IPS DF 6.9 (cell line): ENCODE measurements at places on chromosomes 13 and 19.

GRCh38 chr13:101017123-101017872 is 342.7 kb upstream of the TMTC4 start:
- no peak for DNase-seq

GRCh38 chr13:47556703-47557102 is 444.4 kb downstream of the SUCLA2 start:
- no peak for DNase-seq

- no peak for DNase-seq
These were observed 783 bp downstream of the RHPN2 start for GRCh38 chr19:33063753-33064457.

DNA sequence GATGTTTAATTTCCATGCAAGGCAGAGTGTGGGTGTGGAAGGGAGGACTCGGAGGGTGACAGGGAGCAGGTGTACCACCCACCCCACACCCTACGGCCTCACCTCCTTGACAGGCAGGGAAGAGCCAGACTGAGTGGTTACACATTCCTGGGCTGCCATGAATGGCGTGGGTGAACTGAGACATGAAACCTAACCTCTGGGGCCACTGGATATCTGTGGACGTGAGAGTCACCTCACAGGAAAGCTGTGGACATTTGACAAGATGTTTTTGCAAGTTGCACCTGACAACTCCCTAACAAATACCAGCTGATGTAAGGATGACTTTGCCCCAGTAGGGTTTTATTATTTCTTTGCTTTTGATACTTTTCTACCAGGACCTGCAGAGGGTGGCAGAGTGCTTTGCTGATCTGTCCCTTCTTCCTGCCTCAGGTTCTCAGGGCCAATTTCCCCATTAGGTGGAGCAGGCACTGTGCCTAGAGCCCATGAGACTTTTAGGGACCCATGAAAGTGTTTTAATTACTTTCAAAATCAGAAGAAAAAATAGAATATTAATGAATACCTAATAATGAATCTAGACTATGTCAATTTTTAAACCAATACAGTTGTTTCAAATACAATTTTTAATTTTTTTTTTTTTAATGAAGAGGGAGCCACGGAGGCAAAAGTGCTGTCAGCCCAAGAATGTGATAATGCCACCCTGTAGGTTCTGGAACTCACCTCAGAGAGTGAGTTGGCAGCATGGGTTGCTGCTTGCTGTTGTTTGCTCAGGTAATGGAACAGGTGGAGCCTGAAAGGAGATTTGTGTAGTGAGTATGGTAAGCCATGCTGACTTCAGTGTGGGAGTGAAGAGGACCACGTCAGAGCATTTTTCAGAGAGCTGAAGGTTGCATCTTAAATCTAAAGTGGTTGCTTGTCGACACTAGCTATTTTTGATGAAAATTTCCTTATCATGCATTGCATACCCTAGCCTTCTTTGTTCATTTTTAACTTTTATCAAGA is 58.0 kb upstream of the CYSLTR2 start:
- no peak for DNase-seq

GRCh38 chr13:80359414-80359777 is 18.5 kb upstream of the SPRY2 start:
- DNase-seq, result no peak

DNA sequence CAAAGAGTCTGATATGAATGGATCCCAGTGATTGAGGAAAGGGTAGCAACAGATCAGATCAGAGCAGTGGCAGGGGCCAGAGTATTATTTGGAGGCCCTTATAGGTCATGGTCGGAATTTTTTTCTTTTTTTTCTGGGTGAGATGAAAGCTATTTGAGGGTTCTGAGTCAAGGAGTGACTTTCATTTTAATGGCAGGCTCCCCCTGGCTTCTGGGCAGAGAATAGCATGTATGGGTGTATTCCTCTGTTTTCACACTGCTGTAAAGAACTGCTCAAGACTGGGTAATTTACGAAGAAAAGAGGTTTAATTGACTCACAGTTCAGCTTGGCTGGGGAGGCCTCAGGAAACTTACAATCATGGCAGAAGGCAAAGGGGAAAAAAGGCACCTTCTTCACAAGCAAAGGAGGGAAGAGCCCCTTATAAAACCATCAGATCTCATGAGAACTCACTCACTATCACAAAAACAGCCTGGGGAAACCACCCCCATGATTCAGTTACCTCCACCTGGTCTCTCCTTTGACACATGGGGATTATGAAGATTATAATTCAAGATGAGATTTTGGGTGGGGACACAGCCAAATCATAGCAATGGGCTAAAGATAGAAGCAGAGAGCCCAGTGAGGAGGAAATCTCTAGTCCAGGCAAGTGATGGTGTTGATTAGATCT is 3.0 kb upstream of the SLC6A16 start:
- no peak for DNase-seq

GRCh38 chr19:55386493-55386971 is 800 bp downstream of the RPL28 start:
- no peak for DNase-seq

- no peak for DNase-seq
These were observed 14.3 kb upstream of the FOXO1 start for GRCh38 chr13:40680659-40681323.

- DNase-seq, result no peak
These were observed 43.8 kb downstream of the ESD start for GRCh38 chr13:46753137-46753536.

DNA sequence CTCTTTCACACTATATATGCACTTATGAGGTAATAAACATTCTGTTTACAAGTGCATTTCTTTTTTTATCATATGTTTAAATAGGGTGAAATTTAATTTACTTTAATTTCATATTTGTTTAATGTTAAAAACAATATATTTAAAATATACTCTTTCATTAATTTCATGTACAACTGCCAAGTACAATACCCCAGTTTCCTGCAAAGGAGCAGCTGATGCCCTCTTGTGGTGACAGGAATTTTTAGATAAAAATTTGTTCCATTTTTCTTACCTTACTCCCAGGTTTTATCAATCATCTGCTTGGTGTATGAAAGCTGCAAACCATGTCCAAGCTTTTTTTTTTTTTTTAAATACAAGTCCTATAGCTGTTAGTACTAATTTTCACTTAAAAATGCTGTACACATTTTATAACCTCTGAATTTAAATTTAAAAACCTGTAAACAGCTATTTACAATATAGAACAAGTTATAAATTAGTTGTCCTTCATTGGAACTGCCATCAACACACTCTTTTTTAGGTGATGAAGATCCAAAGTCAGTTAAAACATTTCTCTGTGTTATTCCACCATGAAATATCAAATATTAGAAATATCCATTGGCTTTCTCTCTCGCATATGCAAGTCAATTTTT is 4.9 kb downstream of the PCDH20 start:
- no peak for DNase-seq

GRCh38 chr13:97058391-97058790 is 64.1 kb upstream of the OXGR1 start:
- no peak for DNase-seq

GRCh38 chr19:57820599-57820998 is 5.9 kb upstream of the ZNF552 start:
- no peak for DNase-seq

DNA sequence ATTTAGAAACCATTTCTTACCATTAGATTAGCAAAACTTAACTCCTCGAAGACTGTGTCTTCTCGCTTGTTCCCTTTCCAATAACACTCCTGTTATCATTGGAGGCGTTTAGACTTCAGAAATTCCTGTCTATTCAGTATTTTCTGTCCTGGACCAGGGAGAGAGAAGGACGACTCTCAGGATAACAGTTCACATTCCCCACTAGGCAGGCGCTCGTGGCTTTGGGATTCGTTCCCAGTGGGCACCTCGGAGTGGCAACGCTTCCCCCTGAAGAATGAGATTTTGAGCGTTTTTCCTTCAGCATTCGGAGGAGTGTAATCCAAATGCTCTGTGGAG is 429 bp upstream of the ZNF225 start:
- no peak for DNase-seq

GRCh38 chr13:75666646-75667351 is 30.7 kb downstream of the LMO7 start:
- no peak for DNase-seq

DNA sequence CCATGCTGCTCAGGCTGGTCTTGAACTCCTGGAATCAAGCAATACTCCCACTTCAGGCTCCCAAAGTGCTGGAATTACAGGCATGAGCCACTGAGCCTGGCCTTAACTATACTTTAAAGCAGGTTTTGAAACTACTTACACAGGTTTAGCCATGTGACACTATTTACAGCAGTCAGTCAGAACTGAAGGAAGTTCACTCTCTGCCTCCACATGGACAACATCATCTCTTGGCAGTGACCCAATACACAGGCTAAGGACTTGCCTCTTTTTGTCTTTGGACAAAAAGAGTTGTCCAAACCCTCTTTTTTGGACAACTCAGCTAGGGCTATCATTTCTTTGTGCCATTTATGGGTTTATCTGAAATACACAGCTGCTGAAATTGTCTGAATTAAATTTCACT is 89.0 kb upstream of the CLDN10 start:
- DNase-seq, result no peak

- no peak for DNase-seq
These were observed 34.3 kb downstream of the RASA3 start for GRCh38 chr13:114097893-114098688.

DNA sequence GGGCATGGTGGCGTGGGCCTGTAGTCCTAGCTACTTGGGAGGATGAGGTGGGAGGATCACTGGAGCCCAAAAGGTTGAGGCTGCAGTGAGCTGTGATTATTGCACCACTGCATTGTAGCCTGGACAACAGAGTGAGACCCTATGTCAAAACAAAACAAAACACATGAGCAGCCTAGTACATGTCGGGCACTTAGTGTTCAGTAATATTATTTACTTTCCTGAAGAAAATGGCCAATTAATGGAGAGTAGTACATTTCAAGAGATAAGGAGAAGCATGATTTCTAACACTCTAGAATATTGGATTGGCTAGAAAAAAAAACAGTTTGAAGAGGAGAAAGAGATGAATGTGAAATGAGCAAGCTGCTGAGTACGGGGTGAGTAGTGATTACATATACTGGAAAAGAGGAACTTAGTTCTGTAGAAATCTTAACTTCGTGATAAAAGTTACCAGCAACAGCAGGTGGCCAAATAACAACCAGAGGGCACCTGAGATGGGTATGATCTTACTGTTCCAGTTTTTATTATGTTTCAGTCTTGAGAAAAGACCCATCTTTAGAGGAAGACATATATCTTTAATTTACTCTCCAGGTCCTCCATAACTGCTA is 36.2 kb downstream of the SPATA13 start:
- DNase-seq, result no peak

- DNase-seq, result no peak
These were observed 133.0 kb downstream of the SIPA1L3 start for GRCh38 chr19:38039966-38040365.

- DNase-seq, result no peak
These were observed 546 bp upstream of the ZNF546 start for GRCh38 chr19:39996218-39996810.

DNA sequence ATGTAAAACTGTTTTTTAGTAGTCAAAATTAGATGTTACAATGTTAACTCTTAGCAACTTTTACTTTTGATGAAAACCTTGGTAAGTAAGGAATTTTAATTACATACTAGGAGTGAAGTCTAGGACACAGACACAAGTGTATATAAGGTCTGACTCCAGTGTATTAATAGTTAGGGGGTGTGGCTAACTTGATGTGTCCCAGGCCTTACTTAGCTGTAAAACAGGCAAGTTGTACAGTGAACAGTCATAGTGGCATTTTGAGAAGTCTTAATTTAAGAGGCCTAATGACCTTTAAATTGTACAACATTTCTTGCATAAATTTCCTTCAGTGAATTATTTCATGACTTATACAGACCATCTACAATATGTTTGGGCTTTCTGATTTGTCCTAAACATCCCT is 6.8 kb downstream of the ZNF431 start:
- DNase-seq, result no peak

GRCh38 chr19:2782329-2782935 is 641 bp downstream of the SGTA start:
- DNase-seq, result no peak

- DNase-seq, result no peak
These were observed 184.2 kb downstream of the OXGR1 start for GRCh38 chr13:96810104-96810503.

GRCh38 chr13:35785576-35786303 is 309.3 kb upstream of the MAB21L1 start:
- no peak for DNase-seq

DNA sequence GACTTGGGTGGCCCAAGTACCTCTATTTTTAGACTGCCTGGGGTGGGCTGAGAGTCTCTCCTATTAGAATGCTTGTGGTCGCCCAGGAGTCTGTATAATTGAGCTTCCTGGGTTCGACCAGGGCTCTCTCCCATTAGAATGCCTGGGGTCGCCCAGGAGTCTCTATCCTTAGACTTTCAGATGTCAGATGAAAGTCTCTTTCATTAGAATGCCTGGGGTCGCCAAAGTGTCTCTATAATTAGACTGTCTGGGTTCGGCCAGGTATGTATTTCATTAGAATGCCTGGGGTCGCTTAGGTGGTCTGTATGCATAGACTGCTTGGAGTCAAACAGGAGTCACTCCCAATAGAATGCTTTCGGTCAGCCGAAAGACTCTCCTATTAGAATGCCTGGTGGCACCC is 1471.7 kb downstream of the UQCRFS1 start:
- DNase-seq, result no peak

DNA sequence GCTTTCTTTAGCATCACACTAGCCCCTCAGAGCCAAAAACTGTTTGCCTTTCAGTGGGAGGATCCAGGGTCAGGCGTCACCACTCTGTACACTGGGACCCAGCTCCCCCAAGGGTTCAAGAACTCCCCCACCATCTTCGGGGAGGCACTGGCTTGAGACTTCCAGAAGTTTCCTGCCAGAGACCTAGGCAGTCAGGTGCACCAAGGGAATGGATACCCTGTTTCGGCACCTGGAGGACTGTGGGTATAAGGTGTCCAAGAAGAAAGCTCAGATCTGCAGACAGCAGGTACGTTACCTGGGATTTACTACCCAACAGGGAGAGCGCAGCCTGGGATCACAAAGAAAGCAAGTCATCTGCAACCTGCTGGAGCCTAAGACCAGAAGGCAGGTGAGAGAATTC is 603.0 kb downstream of the UQCRFS1 start:
- no peak for DNase-seq

- DNase-seq, result no peak
These were observed 418.2 kb downstream of the DCT start for GRCh38 chr13:94061301-94061700.

DNA sequence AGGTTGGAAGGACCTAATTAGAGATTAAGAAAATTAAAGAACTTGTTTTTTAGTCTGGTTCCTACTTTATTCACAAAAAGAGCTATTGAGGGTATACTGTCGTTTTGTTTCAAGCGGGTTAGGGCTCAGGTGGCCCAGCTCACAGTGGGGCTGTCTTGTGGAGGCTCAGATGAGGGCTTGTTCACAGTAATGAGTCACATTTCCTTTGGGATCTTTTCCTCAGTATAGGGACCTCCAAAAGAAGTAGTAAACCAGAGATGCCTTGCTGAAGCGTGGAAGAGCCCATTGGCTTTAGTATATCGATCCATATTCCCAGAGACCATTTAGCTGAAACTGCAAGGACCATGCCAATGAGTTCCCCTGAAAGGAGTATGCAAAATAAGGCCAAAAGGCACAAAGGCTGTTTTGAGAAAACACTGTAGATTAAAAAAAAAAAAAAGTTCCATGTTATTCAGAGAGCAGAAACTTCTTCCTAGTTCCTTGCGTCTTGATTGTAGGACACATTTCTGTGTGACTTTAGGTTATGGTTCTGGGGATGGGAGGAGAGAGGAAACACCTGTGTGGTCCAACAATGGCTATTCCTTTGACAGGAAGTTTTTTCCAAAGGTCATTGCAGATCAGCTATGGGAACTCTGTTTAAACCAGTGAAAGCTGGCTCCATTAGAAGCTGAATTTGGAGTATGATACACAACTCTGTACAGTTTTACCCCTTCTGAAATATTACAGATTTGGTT is 32.8 kb upstream of the GPI start:
- no peak for DNase-seq
